Activated CD8-positive, alpha-beta T cell treated with anti-CD3 and anti-CD28 coated beads for 36 hours (primary cell): ENCODE measurements at places on chromosomes 3 and 15. TPM values are rescaled to one million over a fixed set of nuclear protein-coding genes. Genes with fewer than 3 reads are reported as not detected.

GRCh38 chr3:111071257-111072030 lies at the start of gene NECTIN3:
Gene NECTIN3, plus strand, starts transcription at chr3:111071816. Its CDS starts 202 bp downstream, at chr3:111072018.
- DNase-seq: peak; percentile 84

DNA sequence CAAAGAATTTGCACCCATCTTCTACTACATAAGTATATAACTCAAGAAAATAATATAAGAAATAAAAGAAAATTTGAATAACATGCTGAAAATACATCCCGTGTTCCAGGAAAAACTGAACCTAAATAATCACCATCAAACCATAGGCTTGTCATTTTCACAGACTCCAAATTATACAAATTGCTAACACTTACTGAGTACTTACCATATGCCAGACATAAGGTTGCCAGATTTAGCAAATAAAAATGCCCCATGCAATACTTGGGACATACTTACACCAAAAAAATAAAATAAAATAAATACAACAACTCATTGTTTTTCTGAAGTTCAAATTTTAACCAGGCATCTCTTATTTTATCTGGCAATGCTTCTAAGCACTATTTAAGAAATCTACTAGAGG lies 760.4 kb upstream of the SEMA6D start:
- DNase-seq: no peak

The TMEM40 gene
- total RNA-seq: not detected

GRCh38 chr3:136932978-136933772 lies 24.6 kb upstream of the IL20RB start:
- DNase-seq: no peak

DNA sequence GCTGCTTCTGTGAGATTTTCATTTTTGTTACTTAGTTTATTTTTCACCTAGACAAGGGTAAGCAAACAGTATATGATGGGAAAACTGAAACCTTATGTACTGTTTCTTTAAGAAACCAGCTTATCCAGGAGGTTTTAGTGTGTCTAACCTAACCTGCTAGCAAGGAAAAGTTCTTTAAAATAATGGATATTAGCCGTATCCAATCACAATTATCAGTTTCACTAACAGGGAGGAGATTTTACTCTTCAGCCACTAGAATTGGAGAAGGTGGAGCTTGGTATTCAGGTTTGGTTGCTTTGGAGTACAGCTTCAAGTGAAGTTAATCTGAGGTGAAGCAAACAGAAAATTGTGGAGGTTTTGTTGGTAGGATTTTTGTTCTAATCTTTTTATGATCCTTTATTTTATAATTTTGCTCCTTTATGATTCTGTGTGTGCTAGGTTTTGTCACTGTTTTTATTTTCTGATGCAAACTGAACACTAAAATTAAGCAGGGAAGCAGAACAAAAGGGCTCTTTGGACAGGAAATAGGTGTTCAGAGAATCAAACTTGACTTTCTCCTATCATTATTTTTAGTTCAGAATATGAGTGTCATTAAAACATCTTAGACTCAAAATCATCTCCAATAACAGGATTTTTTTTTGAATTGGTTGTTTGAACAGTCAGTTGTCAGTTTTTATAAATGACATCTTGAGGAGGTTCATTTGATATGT lies 13.0 kb downstream of the ZFAND6 start:
- peak; percentile 14 for DNase-seq

- DNase-seq: no peak
Observed at GRCh38 chr15:87734571-87735373, 521.8 kb downstream of the NTRK3 start.
